Activated B cell treated with CpG ODN at 0.5 μM for 24 hours (primary cell): ENCODE measurements at places on chromosomes 7 and 10.
A peak's percentile ranks its signal among the peaks of the same experiment; 100 is the strongest.

- peaks cover 8% of the 10 kb centered on the region for H3K4me1 ChIP-seq
- H3K27ac ChIP-seq: no peak overlapping the region
- no peak for DNase-seq
- H3K27me3 ChIP-seq: peaks cover 47% of the 10 kb centered on the region
- no peak overlapping the region for H3K4me3 ChIP-seq
Measured at GRCh38 chr10:71392791-71393781, 3.6 kb upstream of the CDH23 start.

GRCh38 chr7:126489874-126490273 lies 762.9 kb downstream of the GRM8 start:
- H3K4me1 ChIP-seq: no peaks in the 10 kb centered on the region
- no peaks in the 10 kb centered on the region for H3K27me3 ChIP-seq
- no peak overlapping the region for H3K4me3 ChIP-seq
- H3K27ac ChIP-seq: no peak overlapping the region

- DNase-seq: no peak
- H3K27ac ChIP-seq: no peak overlapping the region
- H3K27me3 ChIP-seq: peaks cover 16% of the 10 kb centered on the region
- no peak overlapping the region for H3K4me3 ChIP-seq
Measured at GRCh38 chr7:107725138-107725740, 18.7 kb upstream of the CBLL1 start.

- no peak overlapping the region for H3K27ac ChIP-seq
- H3K4me1 ChIP-seq: no peaks in the 10 kb centered on the region
- H3K27me3 ChIP-seq: no peaks in the 10 kb centered on the region
- no peak overlapping the region for H3K4me3 ChIP-seq
Measured at GRCh38 chr7:133022661-133023060, 59.2 kb downstream of the CHCHD3 start.

- DNase-seq: no peak
- H3K4me3 ChIP-seq: no peak overlapping the region
- no peaks in the 10 kb centered on the region for H3K27me3 ChIP-seq
- no peaks in the 10 kb centered on the region for H3K4me1 ChIP-seq
- no peaks in the 10 kb centered on the region for H3K36me3 ChIP-seq
- no peak overlapping the region for H3K27ac ChIP-seq
Measured at GRCh38 chr10:23754179-23754578, 315.3 kb downstream of the OTUD1 start.

DNA sequence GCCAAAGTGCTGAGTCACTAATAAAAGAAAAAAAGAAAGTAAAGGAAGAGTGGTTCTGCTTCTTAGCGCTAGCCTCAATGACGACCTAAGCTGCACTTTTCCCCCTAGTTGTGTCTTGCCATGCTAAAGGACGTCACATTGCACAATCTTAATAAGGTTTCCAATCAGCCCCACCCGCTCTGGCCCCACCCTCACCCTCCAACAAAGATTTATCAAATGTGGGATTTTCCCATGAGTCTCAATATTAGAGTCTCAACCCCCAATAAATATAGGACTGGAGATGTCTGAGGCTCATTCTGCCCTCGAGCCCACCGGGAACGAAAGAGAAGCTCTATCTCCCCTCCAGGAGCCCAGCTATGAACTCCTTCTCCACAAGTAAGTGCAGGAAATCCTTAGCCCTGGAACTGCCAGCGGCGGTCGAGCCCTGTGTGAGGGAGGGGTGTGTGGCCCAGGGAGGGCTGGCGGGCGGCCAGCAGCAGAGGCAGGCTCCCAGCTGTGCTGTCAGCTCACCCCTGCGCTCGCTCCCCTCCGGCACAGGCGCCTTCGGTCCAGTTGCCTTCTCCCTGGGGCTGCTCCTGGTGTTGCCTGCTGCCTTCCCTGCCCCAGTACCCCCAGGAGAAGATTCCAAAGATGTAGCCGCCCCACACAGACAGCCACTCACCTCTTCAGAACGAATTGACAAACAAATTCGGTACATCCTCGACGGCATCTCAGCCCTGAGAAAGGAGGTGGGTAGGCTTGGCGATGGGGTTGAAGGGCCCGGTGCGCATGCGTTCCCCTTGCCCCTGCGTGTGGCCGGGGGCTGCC lies at the start of gene IL6:
Gene IL6, plus strand, starts transcription at position 294 of the 807 bp plus-strand sequence. Its CDS starts 63 bp downstream, at position 357.
- no peaks in the 10 kb centered on the region for H3K27me3 ChIP-seq
- peak within 1 kb of the TSS; percentile 94 for H3K27ac ChIP-seq
- peak within 1 kb of the TSS; percentile 94 for H3K4me3 ChIP-seq
- DNase-seq: peak; percentile 53

DNA sequence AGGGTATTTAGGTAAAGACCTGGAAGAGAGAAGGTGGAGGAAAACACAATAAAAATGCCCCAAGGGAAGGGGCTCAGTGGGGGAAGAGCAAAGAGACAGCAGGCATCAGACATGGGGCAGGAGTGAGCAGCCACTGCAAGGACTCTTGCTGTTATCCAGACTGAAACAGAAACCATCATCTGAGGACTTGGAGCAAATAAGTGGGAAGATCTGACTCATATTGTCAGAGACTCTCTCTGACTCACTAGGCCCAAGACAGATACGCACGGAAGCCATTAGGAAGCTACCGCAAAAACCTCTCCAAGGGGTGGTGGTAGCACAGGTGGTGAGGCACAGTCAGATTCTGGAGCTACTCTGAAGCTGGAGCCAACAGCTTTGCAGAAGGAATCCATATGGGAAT lies 110.7 kb downstream of the RNF32 start:
- no peaks in the 10 kb centered on the region for H3K4me1 ChIP-seq
- H3K36me3 ChIP-seq: peaks cover 23% of the 10 kb centered on the region
- no peaks in the 10 kb centered on the region for H3K27me3 ChIP-seq
- no peak for DNase-seq
- H3K4me3 ChIP-seq: no peak overlapping the region

GRCh38 chr10:49690698-49691356 lies 11.4 kb downstream of the C10orf53 start:
- DNase-seq: no peak
- peaks cover 50% of the 10 kb centered on the region for H3K27me3 ChIP-seq
- no peak overlapping the region for H3K27ac ChIP-seq
- no peak overlapping the region for H3K4me3 ChIP-seq

- no peak for DNase-seq
- no peak overlapping the region for H3K27ac ChIP-seq
- no peaks in the 10 kb centered on the region for H3K36me3 ChIP-seq
- H3K4me3 ChIP-seq: no peak overlapping the region
Measured at GRCh38 chr7:97446361-97446760, 285.5 kb upstream of the TAC1 start.

GRCh38 chr7:101562531-101563197 lies 66.4 kb downstream of the MYL10 start:
- H3K4me3 ChIP-seq: no peak overlapping the region
- peaks cover 6% of the 10 kb centered on the region for H3K27me3 ChIP-seq
- no peak overlapping the region for H3K27ac ChIP-seq
- H3K4me1 ChIP-seq: no peaks in the 10 kb centered on the region

DNA sequence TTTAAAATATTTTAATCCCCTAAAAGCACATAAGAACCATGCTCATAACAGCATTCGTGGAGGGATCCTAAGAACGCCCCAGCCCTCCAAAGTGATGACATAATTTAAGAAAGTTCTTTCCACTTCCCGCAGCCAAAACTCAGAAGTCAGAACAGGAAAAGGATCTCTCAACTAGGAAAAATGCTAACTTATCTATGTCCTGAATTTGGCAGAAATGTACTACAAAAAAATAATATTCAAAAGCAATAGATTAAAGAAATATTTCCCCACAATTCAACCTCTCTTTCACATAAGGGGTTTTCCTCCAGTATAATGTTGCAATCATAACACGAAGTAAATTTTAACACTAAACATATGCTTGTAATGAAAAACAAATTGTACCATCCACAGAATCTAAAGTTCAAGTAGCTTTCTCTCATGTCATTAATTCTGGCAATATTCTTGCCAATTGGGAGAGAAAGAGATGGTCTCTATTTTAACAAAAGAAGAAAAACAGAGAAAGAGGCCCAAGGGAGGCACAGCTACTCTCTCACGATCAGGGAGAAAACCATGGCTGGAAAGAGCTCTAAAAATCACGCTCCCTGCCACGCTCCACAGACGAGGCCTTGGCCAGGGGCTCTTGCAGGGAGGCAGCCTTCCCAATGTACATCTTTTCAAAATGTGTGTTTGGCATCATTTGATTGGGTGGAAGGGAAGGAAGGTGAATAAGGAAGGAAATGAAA lies 22.9 kb downstream of the ASB13 start:
- no peak for DNase-seq
- no peak overlapping the region for H3K27ac ChIP-seq
- peaks cover 25% of the 10 kb centered on the region for H3K4me1 ChIP-seq
- H3K36me3 ChIP-seq: peaks cover 8% of the 10 kb centered on the region
- H3K27me3 ChIP-seq: no peaks in the 10 kb centered on the region

GRCh38 chr7:6293202-6293601 lies 20.8 kb upstream of the CYTH3 start:
- H3K4me3 ChIP-seq: no peak overlapping the region
- no peak for DNase-seq
- no peaks in the 10 kb centered on the region for H3K4me1 ChIP-seq
- no peaks in the 10 kb centered on the region for H3K36me3 ChIP-seq
- H3K27me3 ChIP-seq: peaks cover 7% of the 10 kb centered on the region

DNA sequence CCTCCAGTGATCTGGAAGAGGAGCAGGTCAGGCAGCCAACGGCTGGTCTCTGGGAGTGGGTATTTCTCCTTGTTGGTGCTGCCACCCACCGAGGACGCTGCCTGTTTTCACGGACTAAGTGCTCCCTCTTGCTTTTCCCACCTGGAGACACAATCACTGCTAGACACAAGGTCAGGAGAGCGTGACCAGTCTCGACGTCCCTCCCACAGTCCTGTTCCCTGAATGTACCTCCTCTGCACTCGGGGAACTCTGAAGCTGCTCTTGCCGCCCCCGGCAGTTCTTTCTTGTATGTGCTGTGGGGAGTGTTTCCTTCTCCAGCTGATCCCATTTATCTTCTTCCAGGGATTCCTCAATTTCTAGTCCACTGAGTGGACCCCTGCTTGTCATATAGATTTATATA lies 89.4 kb downstream of the CYTH3 start:
- H3K27me3 ChIP-seq: peaks cover 2% of the 10 kb centered on the region
- H3K27ac ChIP-seq: no peak overlapping the region
- no peak for DNase-seq
- H3K36me3 ChIP-seq: peaks cover 7% of the 10 kb centered on the region
- H3K4me1 ChIP-seq: no peaks in the 10 kb centered on the region
- H3K4me3 ChIP-seq: no peak overlapping the region

DNA sequence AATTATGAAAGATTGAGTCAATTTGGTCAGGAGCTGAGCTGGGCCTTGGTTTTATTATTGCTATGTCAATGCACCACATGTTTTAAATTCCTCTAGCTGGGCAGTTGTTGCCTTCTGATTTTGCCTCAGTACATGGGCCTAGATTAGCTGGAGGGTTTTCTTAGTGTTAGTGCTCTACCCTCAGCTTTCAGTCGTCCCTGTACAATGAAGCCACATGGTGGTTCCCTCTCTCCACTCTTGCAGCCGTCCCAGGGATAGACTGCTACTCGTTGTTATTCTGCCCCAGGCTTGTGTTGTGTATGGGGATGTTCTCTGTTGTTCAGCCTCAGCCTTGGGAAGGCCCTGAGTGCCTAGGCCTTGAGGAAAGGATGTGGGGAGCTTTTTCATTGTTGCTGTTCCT lies 37.0 kb downstream of the NHLRC2 start:
- DNase-seq: no peak
- peaks cover 56% of the 10 kb centered on the region for H3K36me3 ChIP-seq
- no peaks in the 10 kb centered on the region for H3K27me3 ChIP-seq
- H3K4me3 ChIP-seq: no peak overlapping the region
- no peak overlapping the region for H3K27ac ChIP-seq
- peaks cover 3% of the 10 kb centered on the region for H3K4me1 ChIP-seq

- peak overlapping the region; percentile 60 for H3K4me3 ChIP-seq
- H3K27ac ChIP-seq: peak overlapping the region; percentile 77
- no peaks in the 10 kb centered on the region for H3K27me3 ChIP-seq
- H3K36me3 ChIP-seq: no peaks in the 10 kb centered on the region
- H3K4me1 ChIP-seq: peaks cover 45% of the 10 kb centered on the region
Measured at GRCh38 chr7:130150587-130150986, 54.6 kb downstream of the TMEM209 start.

DNA sequence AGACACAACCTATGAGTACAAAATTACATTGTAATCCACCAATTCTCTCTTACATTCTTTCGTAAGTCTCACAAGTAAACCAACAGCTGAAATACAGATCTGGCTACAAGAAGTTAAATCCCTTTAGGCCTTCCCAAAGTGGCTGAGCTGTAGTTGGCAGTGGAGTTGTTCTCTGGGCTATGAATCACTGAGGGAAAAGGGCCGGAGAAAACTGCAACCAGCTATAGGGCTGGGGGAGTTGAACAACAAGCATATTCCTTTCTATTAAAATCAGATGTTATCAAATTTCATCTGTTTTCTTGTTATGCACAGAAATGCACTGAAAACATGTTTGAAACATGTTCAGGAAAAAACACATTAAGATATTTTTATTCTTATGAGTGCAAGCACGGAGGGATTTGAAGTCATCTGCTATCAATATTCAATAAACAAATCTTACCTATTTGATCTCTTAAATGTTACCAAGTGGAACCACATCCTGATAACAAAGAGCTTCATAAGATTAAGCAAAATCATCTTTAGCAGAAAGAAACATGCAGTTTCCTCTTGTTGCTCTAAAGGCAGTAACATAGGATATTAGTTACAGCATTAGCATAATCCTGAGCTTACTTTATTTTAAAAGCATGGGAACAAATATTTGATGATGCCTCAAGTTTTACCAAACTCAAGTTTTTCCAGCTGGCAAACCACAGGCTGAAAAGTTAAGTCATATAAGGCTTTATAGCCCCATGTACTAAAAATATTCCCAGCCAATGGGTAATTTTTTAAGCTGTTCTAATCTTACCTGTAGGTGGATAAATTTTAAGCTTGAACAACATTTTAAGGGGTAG lies 212.7 kb downstream of the TAX1BP1 start:
- H3K4me1 ChIP-seq: peaks cover 5% of the 10 kb centered on the region
- H3K27ac ChIP-seq: no peak overlapping the region
- DNase-seq: no peak
- H3K27me3 ChIP-seq: no peaks in the 10 kb centered on the region

DNA sequence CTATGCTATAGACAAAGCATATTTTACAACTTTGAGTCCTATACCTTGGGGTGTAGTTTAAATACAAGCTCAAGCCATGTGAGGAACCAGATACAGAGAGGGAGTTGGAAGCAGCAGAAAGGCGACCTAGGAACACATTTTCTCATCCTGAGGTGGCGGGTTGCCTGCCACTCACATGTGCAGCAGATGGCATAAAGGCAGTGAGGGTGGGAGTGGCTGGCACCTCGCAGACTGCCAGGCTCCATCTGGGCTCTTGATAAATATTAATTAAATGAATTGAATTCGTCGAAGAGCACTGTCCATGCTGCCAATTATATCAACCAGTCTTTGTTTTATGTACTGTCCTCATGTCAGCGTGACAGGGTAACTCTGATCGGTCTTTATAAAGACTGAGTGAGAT lies 79.0 kb upstream of the SEMA3C start:
- H3K27ac ChIP-seq: no peak overlapping the region
- H3K4me1 ChIP-seq: no peaks in the 10 kb centered on the region
- no peaks in the 10 kb centered on the region for H3K36me3 ChIP-seq
- H3K27me3 ChIP-seq: no peaks in the 10 kb centered on the region
- DNase-seq: no peak

DNA sequence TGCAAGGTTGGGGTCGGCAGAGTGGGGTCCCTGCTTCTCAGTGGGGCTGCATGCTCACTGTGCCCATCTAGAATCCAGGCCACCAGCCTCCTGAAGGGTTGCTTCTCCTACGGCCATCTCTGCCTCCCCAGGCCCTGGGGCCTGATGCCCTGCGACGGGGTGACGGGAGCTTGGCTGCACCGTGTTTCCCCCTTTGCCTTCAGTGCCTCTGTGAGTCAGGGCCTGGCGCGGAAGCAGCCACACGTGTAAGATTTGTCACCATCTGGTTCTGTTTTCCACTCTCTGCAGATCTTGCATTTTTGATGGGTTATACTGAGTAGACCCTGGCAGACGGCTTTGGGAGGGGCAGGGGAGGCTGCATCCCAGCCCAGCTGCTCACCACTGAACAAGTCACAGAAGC lies 7.2 kb downstream of the ADAMTS14 start:
- H3K27ac ChIP-seq: no peak overlapping the region
- no peaks in the 10 kb centered on the region for H3K36me3 ChIP-seq
- H3K4me1 ChIP-seq: peaks cover 7% of the 10 kb centered on the region
- DNase-seq: no peak
